ENCODE measurements at places on chromosomes 7 and 10. TPM values are rescaled to one million over a fixed set of nuclear protein-coding genes. Genes with fewer than 3 reads are reported as not detected.

The PNLIPRP3 gene
- total RNA-seq = not detected

The FAM3C gene
- 42.8 TPM for total RNA-seq

The CXCL12 gene
- 136 TPM for total RNA-seq

The CTAGE8 gene
- total RNA-seq = not detected

The GARS1 gene
- 31.6 TPM for total RNA-seq

The LMTK2 gene
- 24.7 TPM for total RNA-seq

The HIBADH gene
- 109 TPM for total RNA-seq

The CWF19L1 gene
- 13.0 TPM for total RNA-seq

The PIK3CG gene
- 2.3 TPM for total RNA-seq

The PNLIP gene
- not detected for total RNA-seq

The ELFN1 gene
- total RNA-seq = 12.0 TPM

The IRF5 gene
- 2.9 TPM for total RNA-seq

The NPFFR1 gene
- 0.02 TPM for total RNA-seq

The MYH16 gene
- not detected for total RNA-seq

The COMMD3 gene
- total RNA-seq = 83.5 TPM

The TRIM73 gene
- total RNA-seq = 1.3 TPM
